ENCODE measurements at places on chromosomes 6 and 20.

GRCh38 chr20:10306440-10307358 is 88.1 kb downstream of the SNAP25 start:
- ATAC-seq, result no peak

DNA sequence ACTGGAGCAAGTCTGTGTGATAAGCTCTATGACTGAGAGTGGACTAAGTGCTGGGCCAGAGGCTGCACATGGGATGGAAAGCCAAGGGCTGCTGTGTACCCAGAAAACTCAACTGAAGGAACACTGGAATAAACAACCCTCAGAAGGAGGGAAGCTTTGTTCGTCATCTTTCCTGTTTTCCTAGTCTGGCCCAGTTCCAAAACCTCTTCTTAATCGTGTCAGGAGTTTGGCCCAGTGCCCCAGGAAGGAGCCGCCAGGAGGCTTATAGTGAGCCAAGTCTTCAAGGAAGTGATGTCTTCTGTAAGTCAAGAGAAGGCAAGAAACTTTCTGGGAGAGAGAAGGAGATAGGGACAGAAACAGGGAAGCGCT is 23.3 kb upstream of the TOP1 start:
- no peak for ATAC-seq

- ATAC-seq, result no peak
Measured at GRCh38 chr6:10721850-10722569, 860 bp upstream of the TMEM14C start.

GRCh38 chr6:136525586-136526195 is 24.5 kb downstream of the MAP7 start:
- no peak for ATAC-seq

DNA sequence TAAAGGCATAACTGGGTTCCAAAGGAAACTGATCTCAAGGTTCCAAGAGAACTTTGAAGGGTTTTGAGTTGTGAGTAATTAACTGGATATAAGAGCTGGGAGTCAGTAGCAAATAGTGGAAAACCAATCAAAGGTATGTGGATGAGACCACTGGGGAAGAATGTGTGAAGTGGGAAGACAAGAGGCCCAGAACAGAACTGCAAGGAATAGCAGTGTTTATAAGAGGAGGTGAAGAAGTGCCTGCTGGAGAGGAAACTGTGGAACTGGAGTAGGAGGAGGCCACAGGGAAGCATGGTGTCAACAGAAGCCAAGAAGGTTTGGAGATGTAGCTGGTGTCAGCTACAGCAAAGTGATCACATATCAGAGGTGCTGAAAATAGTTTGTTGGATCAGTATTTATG is 18.7 kb upstream of the HDAC2 start:
- ATAC-seq, result no peak

GRCh38 chr6:117346142-117346930 is 79.4 kb downstream of the ROS1 start:
- no peak for ATAC-seq

Data from activated CD4-positive, CD25-positive, alpha-beta regulatory T cell treated with anti-CD3 and anti-CD28 coated beads, Interleukin-2, amount 50 U/mL, for 24 hours (primary cell).